Fibroblast of mammary gland (primary cell): ENCODE measurements at places on chromosomes 4 and X.
A peak's percentile ranks its signal among the peaks of the same experiment; 100 is the strongest.

- no peak for DNase-seq
Observed at GRCh38 chr4:8129136-8129535, 29.5 kb downstream of the ABLIM2 start.

GRCh38 chr4:189311251-189311650, 629.4 kb upstream of the FRG1 start:
- no peak for DNase-seq

DNA sequence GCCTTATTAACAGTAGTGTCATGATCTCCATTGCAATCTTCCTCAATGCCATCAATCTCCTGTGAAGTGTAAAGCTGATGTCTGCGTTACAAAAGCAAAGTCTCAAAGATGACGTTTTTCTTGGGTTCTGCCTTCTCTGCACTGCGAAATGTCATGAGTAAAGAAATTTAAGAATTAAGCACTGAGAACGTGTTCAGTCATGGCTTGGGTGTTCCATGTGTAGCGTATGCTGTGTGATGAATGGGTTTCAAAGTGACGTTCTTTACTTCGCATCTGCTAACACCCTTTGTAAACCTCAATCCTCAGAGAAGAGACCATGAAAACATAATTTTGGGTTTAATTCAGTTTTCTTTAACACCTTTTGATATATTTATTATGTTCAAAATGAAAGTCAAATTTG, 999 bp downstream of the NAP1L5 start:
- peak; percentile 71 for DNase-seq

DNA sequence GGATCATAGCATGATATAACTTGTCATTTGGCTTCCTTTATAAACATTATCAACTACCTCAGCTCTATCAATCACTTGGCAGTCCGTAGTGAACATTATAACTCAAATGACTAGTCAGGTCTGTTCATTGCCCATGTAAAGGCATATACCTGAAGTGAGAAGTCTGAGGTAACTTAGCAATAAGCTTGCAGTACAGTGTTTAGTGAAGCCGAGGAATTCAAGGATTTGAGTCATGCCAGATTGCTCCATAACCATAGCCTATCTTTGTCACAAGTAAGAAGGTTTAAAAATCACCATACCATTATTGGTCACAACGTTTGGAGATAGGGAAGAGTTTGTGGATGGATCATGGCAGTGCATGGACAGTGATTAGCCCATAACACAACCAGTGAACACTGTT, 41.6 kb downstream of the AR start:
- DNase-seq, result peak; percentile 40

DNA sequence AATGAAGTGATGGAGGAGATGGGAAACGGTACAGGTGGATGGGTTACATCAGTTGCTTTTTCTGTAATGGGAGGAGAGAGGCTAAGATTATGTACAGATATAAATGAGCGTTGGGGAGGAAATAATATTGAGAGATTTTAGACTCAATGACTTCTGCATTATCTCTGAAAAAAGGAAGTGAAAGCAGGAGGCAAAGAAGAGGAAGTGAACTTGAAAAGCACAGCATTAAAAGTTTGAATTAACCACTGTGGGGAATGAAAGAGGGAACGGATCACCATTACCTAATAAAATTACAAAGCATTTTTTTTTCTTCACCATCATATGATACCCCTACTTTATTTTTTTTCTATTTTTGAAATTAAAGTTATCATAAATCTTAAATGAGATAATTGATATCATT, 1025.5 kb downstream of the RPA4 start:
- DNase-seq, result no peak

DNA sequence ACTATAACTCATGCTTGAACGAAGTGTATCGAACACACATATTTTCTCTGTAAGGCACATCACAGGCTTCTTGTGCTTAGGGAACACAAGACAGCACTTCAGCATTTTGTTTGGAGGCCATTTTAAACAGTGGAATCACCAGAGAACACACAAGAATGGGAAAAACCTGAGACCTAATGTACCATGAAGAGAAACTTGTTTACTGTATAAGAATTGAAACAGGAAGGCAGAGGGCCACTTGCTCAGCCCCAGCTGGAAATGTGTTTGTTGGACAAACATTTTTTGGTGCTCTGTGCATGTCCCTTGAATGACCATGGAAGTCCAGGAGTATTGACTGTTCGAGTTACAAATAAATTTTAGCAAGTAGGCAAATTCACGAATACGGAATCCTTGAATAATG, 47.5 kb downstream of the RAPGEF2 start:
- DNase-seq, result no peak

GRCh38 chrX:106891762-106892460, 11.2 kb downstream of the RIPPLY1 start:
- no peak for DNase-seq

DNA sequence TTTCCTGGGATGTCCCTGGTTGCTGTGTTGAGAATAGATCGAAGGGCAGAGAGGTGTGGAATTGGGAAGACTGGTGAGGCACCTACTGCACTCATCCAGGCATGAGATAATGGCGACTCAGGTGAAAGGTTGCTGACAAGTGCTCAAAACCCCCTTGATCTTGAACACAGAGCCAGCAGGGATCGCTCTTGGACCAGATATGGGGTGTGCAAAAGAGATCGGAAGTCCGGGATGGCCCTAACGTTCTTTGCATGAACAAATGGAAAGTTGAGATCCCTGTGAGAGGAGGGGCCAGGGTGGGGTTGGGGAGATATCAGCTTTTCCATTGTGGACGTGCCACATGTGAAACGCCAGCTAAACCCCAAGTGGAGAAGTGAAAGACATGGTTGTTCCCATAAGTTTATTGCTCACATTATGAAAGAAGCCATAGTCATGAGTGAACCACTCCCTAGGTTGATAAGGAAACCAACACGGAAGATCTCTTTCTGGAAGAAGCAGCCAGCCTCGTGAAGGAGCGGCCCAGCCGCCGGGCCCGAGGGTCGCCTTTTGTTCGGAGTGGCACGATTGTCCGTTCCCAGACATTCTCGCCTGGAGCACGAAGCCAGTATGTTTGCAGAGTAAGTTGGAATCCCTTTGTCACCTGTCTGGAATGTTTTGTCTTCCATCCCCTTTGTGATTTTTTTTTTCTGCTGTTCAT, 22.6 kb upstream of the CLCN4 start:
- no peak for DNase-seq

DNA sequence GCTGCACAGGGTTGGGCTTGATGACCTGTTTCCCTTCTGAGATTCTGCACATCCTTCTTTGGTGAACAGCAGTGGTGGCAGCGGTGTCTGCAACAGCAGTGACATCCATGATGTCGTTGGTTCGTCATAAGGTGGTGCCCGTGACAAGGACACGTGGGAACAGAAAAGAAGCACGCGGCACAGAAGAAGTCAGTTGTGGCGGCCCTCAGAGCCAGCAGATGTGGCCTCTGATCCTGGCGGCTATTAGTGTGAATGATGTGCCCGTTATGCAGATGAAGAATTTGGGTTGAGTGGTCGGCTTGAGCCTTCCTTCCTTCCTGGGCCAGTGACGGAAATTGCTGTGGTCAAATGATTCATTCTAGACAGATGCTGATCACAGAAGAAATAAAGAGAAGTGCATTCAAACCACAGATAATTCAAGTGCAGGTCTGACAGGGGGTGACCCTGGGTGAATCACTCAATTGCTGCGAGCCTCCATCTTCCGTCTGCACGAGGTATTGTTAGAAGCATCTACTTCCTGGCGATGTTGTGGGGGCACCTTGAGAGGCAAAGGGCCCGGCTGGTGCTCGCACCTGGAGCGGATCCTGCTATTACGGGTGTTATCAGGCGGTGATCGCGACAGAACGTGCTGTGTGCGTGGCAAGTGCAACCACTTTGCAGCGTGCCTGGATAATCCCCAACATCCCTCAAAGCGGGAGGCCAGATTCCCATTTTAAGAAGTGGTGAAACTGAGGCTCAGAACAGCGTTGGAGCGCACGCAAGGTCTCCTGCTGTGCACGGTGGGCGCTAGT, 215.2 kb upstream of the PSAPL1 start:
- peak; percentile 95 for DNase-seq

DNA sequence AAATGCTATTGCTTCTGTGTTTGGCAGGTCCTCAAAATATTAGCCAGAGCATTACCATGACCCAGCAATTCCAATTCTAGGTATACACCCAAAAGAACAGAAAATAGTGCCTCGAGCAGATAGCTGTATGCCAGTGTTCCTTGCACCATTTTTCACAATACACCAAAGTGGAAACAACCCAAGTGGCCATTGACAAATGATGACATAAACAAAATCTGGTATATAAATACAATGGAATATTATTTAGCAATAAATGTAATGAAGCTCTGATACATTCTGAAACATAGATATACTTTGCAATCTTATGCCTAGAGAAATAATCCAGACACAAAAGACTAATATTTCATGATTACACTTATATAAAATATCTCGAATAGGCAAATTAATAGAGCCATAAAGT, 451.8 kb upstream of the PCDH7 start:
- no peak for DNase-seq

DNA sequence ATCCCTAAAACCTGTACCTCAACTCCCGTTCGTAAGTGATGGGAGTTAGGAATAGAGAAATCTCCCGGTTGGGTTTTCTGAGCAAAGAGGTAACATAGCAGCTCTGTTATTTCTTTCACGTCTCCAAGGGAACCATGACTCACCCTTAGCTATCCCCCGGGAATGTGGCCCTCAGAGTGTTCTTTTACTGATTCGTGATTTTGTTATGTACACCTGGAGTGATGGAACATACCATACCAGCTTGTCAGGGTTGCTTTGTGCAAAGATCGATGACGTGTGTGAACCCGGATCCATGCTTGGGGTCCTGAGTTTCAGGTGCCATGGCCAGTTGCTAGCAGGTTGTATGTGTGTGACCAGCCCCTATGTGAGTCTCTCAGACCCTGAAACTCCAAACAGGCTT, 52.6 kb downstream of the HPRT1 start:
- peak; percentile 80 for DNase-seq

DNA sequence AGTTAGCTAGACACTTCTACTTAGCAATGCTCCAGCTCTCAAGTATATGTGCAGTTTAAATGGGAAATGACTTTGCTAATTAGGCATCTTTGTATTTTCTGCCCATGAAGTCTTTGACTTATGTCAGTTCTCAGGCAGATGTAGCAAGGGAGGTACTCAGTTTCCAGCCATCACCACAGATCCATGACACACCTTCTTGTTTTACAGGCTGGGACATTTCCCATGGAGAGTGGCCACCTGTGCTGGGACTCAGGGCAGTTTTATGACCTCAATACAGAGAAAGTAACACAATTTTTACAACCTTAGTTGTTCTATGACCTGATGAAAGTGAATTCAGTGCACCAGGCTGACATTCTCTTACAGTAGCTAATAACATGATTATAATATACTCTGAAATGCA, 280.7 kb upstream of the GK2 start:
- DNase-seq, result no peak

DNA sequence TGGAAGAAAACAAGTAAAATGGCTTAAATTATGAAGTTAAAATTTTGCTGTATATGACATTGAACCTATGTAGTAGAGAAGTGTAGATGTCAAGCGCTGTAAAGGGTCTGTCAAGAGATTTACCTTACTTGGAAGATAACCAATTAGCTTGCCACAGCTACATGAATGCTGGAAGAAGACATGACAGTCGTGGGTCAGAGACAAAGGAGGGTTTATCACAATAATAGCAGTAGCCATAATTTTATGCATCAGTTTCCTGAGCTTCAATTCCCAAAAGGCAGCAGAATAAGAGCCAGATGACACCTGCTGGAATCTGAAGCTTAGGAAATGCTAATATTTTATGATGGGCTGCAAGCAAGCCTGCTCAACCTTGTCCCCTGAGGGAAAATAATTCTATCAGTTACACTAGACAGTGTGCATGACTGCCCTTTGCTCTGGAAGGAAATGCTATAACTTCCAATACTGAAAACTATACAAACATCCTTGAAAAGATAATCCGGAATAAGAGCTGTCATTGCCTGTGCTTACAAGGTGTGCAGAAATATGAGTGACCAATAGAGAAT, 292.9 kb downstream of the PRDM5 start:
- DNase-seq, result no peak

GRCh38 chr4:128768373-128768996, 41.0 kb upstream of the JADE1 start:
- DNase-seq, result no peak

- DNase-seq, result peak; percentile 74
Observed at GRCh38 chr4:143728166-143728565, 27.7 kb upstream of the FREM3 start.

- DNase-seq, result no peak
Observed at GRCh38 chrX:40142417-40142816, 44.7 kb upstream of the BCOR start.

- DNase-seq, result no peak
Observed at GRCh38 chr4:153850533-153851280, 61.8 kb upstream of the SFRP2 start.

DNA sequence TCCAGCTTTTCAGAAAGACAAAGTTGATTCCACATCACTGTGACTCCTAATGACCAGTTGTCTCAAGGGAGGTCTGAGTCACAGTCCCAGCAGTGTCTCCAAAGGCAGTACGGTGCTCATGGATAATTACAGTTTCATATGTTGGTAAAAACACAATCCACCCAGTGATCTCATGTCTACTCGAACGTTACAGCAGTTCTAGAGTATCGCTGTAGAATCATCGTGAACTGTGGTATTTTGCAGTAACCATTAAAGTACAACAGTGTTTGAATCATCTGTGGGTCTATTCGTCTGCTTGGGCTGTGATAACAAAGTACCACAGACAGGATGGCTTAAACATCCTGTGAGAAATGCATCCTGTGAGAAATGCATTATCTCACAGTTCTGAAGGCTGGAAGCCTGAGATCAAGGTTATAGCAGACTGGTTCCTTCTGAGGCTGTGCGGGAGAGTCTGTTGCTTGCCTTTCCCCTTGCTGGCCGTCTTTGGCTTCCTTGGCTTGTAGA, 121.1 kb upstream of the SORBS2 start:
- peak; percentile 92 for DNase-seq

- DNase-seq, result peak; percentile 15
Observed at GRCh38 chrX:112043997-112044396, 38.6 kb downstream of the TRPC5 start.

DNA sequence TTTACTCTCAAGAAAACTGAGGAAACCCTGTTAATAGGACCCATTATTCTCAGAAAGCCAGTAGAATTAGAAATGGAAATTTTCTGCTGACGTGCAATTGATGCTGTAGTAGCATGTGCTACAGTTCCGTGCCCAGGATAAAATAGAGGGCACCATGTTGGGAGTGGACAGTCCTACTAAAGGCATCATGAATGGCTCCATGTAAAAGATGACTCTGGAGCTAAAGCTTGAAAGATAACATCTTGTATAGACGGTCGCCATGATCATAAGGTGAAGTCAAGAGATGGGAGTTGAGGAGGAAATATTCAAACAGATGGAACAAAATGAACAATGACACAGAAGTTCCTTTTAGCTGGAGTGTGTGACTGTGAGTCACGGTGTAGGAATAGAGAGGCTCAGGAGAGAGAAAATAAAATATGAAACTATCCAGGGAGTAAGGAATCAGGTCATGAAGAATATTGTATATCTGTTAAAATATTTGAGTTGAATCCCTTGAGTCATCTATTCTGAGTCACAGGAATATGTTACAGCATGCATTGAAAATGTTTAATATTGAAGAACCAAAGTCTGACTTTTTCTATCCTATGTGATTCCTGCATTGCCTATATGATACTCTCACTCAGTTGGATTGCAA, 31.8 kb downstream of the ANXA10 start:
- DNase-seq, result peak; percentile 69

- DNase-seq, result peak; percentile 10
Observed at GRCh38 chr4:107120661-107121060, 84.5 kb upstream of the DKK2 start.

GRCh38 chr4:117421706-117422105, 336.3 kb upstream of the TRAM1L1 start:
- DNase-seq, result no peak

GRCh38 chrX:85326234-85327059, 53.0 kb downstream of the POF1B start:
- no peak for DNase-seq

- peak; percentile 25 for DNase-seq
Observed at GRCh38 chrX:134718966-134719317, 60.7 kb upstream of the PLAC1 start.
